H9 (cell line): ENCODE measurements at places on chromosomes 6 and 20. TPM values are rescaled to one million over a fixed set of nuclear protein-coding genes. Genes with fewer than 3 reads are reported as not detected.

GRCh38 chr20:14334306-14334930 is 3.0 kb downstream of the FLRT3 start:
- no peak overlapping the region for H3K27ac ChIP-seq
- DNase-seq: peak; percentile 37
- 0 out of 2 replicates have a peak, but pooled peaks cover 4% of the 10 kb centered on the region for H3K4me1 ChIP-seq
- no peak overlapping the region for H3K4me3 ChIP-seq

GRCh38 chr6:148530976-148531375 is 188.3 kb downstream of the SASH1 start:
- no peak for DNase-seq
- no peaks in the 10 kb centered on the region for H3K27me3 ChIP-seq
- peaks cover 82% of the 10 kb centered on the region for H3K36me3 ChIP-seq
- H3K27ac ChIP-seq: no peak overlapping the region
- H3K4me1 ChIP-seq: no peaks in the 10 kb centered on the region; the same call in 1 of the 2 replicates

Gene SLC24A3
- total RNA-seq: 0.83 and 1.1 TPM in 2 replicates

DNA sequence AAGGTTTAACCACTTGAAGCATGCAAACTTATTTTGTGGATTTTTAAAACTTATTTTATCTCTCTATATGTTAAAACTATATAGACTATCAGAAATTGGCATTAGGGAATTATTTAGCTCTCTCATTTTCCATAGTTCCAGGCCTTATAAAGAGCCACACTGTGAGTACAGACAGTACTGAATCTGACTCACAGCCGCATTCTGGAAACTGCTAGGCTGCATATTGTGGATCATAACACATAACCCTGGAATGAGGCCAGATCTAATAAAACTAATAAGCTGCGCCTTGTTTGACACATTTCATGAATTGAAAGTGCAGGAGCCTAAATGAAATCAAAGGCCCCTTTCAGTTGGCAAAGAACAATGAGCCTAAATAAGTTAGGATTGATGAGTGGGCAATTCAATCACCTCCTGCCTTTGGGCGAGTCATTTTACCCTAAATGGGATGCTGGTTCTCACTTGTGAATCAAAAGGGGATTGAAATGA is 308.4 kb downstream of the PACRG start:
- H3K27me3 ChIP-seq: no peaks in the 10 kb centered on the region
- no peaks in the 10 kb centered on the region for H3K4me1 ChIP-seq
- no peak overlapping the region for H3K27ac ChIP-seq
- H3K4me3 ChIP-seq: no peak overlapping the region
- DNase-seq: no peak

Gene VAPB
- 64.7 and 65.1 TPM in 2 replicates for total RNA-seq

DNA sequence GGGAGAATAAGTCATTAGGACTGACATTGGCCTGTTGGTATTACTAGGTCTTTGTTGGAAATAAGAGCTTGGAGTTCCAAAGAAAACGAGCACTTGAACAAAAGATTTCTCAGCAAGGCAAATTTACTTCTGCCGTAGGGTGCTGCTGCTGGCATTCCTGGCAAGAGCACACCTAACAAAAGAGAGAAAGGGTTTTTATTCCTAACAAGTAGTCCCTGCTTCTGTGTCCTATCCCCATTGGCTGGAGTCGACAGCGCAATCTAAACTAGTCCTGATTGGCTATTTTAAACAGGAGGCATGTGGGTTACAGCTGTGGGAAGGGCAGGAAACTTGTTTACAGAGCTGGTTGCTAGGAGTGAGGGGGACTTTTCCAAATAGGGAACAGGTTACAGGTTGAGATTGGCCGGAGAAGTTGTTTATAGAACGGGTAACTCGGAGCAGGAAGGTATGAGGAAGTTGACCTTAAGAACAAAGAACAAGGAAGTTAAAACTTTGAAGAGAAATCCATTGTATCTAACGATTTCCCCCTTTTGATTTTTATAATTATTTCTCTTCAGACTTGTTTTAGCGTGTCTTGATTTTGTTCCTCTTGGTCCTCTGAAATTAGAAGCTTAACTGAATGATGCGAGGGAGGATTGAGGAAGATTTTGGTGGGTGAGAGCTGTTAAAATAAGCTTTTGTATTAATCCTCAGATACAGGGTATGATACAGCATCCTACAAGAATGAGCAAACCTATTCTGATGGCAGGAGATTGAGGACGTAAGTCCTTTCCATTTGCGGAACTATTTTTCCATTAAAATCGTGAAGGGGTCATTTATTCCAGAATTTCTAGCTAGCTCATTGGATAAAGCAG is 3.4 kb upstream of the ZNFX1 start:
- H3K4me1 ChIP-seq: no peaks in the 10 kb centered on the region
- H3K27me3 ChIP-seq: no peaks in the 10 kb centered on the region
- peak overlapping the region; percentile 87 for H3K27ac ChIP-seq
- peaks cover 86% of the 10 kb centered on the region for H3K36me3 ChIP-seq

DNA sequence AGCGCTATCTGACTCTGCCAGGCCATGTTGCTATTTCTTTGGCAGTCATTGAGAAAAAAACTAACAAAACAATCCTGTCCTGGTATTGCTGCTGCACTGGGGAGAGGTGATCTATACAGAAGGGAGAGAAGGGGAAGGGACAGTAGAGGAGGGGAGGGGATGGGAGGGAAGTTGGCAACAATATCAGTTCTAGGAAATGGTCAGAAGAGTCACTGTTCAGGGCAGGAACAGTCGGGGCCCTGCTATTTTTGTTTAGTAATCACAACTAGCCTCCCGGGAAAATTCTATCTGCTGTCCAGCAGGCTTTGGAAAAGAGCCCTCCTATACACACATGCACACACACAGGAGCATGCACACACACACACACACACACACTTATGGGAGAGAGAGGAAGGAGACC is 142.3 kb upstream of the CARMIL1 start:
- H3K36me3 ChIP-seq: peaks cover 23% of the 10 kb centered on the region
- no peak overlapping the region for H3K4me3 ChIP-seq
- no peak for DNase-seq
- no peaks in the 10 kb centered on the region for H3K27me3 ChIP-seq

Gene SRF
- 57.5 and 59.7 TPM in 2 replicates for total RNA-seq

DNA sequence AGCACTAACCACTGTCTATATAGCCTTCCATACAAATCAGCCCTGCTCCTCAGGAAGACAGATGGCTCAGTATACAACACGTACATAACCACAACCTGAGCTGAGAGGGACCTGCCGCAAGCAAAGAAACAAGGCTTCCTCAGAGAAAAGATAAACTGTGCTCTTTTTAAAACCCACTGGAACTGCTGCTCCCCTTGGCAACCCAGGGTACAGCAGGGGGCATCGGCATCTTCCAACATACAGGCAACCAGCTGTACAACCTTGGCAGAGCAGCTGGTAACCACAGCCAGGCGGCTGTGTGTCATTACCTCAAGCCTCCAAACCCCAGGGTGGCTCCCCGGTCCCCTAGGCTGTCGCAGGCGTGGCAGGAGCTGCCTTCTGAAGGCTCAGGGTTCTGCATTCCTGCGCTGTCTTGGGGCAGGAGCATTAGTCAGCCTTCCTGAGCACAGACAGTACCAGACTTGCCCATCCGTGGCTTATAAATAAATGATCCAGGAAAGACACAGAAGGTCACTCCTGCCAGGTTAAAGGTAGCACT is 249.5 kb downstream of the ADGRG6 start:
- DNase-seq: peak; percentile 40
- no peaks in the 10 kb centered on the region for H3K27me3 ChIP-seq
- H3K36me3 ChIP-seq: no peaks in the 10 kb centered on the region
- H3K4me3 ChIP-seq: no peak overlapping the region
- peaks cover 3% of the 10 kb centered on the region; the same call in 1 of the 2 replicates for H3K4me1 ChIP-seq

- no peak overlapping the region for H3K4me3 ChIP-seq
- H3K27ac ChIP-seq: no peak overlapping the region
- no peaks in the 10 kb centered on the region; the same call in 1 of the 2 replicates for H3K27me3 ChIP-seq
- no peak for DNase-seq
- no peaks in the 10 kb centered on the region for H3K36me3 ChIP-seq
These were observed 96.8 kb downstream of the ARMC2 start for GRCh38 chr6:108944707-108945680.

Gene LY6G6D
- not detected in 2 replicates for total RNA-seq

DNA sequence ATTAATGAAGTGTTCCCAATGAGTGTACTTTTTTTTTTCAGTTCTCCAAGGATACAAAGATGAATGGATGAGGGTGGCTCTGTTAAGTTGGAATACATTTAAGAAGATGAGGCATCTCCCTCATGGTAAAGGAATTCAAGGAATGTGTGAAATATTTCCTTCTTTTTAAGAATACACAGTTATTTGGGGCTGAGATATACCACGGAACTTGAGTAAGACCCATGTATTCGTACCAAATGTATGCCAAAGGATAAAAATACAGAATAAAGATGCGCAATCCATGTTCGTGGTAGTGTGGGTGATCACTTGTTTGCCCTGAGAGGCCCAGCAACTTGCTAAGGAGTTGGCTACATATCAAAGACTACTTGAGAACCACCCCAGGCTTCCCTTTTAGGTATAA is 164.2 kb upstream of the TCF21 start:
- H3K27me3 ChIP-seq: no peaks in the 10 kb centered on the region
- H3K4me1 ChIP-seq: no peaks in the 10 kb centered on the region
- H3K36me3 ChIP-seq: peaks cover 3% of the 10 kb centered on the region; the same call in 1 of the 2 replicates
